ENCODE measurements at places on chromosomes 5 and 9. TPM values are rescaled to one million over a fixed set of nuclear protein-coding genes. Genes with fewer than 3 reads are reported as not detected.

Gene CAMLG
- 23.8 TPM for polyA plus RNA-seq

Gene VCAN
- 21.1 TPM for polyA plus RNA-seq

Gene TRIM14
- 10.1 TPM for polyA plus RNA-seq

Gene SLC34A3
- polyA plus RNA-seq: 0.04 TPM

Gene RGS7BP
- polyA plus RNA-seq: not detected

Measured in A549 (cell line).